GM04504 (cell line): ENCODE measurements at places on chromosomes 3 and 15.

DNA sequence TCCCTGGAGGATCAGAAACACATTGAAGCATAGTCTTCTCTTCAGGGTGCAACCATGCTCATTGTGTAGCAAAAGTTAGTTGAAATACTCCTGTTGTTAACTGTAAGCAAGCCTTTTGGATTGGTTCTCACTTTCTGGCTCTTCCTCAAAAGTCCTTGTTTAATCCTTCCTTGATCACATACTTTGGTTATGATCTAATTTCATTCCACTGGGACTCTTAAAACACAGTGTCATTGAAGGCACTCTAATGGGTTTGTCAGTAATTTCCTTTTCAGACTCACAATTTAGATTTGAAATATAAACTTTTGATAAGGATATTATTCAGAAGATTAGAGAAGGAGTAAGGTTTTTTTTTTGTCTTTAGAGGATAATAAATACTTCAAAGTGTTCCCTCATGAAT, 451.7 kb upstream of the SGO1 start:
- no peak for DNase-seq

DNA sequence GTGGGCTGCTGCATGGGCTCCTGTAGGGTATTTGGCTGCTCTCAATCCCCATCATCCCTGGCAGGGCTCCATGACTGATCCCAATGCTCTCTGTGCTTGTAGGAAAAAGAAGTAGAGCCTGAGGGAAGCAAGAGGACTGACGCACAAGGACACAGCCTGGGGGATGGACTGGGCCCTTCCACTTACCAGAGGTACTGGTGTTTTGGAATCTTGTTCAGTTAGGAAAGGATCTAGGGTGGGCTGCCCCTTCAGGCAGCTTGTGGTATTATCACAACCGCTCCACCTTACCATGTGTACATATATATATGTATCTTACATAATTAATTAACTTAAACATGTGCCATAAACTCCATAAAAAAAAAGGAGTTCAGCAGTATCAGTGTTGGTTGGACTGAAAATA, 1.3 kb downstream of the SLC28A2 start:
- no peak for DNase-seq

GRCh38 chr15:35170207-35170606, 85.1 kb upstream of the NANOGP8 start:
- DNase-seq = no peak

- DNase-seq = no peak
Measured at GRCh38 chr3:164604687-164605086, 473.6 kb downstream of the SI start.

DNA sequence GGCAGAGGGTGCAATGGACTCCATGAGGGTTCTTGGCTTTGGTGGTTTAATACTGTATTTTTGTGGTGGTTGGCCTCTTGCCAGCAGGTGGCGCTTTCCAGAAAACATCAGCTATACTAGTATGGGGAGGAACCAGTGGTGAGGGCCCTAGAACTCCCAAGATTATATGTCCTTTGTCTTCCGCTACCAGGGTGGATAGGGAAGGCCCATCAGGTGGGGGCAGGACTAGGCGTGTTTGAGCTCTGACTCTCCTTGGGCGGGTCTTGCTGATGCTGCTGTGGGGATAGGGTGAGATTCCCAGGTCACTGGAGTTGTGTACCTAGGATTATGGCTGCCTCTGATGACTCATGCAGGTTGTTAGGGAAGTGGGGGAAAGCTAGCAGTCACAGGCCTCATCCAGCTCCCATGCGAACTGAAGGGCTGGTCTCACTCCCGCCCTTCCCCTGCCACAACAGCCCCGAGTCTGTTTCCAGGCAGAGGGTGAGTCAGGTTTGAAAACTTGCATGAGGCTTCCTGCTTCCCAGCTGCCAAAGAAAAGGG, 357.7 kb downstream of the OTOL1 start:
- peak; percentile 6 for DNase-seq

DNA sequence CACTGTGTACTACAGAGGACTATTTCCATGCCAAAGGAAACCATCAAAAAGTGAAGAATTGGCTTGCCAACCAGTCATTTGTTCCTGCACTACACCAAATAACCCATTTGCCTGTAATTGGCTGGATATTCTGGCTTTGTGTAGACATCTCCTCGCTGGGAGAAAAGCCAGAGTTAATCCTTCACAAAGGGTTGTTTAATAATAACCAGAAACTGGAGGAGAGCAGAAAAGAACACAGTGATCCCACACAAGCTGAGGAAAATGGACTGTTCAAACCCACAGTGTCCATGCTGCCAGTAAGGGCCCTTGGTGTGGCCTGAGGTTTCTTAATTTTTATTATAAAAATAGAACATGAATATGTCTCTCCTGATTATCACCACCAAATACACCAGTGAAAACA, 294.0 kb downstream of the RORA start:
- no peak for DNase-seq

DNA sequence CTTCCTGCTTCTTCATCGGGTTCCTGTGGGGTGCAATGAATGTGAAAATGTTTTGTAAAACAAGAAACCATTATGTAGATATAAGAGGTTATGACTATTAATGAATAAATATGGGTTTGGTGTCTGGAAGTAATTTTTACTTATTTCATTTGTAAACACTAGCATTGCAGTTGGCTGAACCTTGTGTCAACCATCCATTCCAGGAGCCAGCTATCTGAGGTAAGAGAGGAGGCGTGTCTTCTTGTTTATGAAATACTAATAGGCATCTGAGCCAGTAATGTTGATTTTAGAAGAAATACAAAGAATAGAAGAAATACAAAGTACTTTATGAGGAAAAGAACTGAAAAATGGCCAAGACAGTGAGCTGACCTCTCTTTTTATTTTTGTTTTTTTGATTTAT, 187.5 kb downstream of the LPP start:
- DNase-seq = no peak

DNA sequence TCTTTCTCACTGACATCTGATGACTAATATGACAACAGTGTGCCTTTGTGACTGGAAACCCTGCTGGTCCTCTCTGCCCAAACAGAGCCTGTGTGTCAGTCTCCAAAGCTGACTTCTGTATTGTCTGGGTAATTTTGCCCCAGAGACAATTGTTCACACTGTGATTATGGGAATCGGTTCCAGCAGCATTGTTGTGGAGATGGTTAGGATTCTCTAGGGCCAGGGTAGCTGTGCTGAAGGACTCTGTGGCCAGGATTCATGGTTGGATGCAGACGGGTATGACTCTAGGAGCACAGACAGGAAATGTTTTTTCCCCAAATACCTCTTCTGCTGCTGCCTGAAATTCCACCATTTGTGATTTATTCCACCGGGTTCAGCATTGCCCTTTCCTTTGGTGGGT, 57.5 kb upstream of the ITGA11 start:
- DNase-seq = no peak

DNA sequence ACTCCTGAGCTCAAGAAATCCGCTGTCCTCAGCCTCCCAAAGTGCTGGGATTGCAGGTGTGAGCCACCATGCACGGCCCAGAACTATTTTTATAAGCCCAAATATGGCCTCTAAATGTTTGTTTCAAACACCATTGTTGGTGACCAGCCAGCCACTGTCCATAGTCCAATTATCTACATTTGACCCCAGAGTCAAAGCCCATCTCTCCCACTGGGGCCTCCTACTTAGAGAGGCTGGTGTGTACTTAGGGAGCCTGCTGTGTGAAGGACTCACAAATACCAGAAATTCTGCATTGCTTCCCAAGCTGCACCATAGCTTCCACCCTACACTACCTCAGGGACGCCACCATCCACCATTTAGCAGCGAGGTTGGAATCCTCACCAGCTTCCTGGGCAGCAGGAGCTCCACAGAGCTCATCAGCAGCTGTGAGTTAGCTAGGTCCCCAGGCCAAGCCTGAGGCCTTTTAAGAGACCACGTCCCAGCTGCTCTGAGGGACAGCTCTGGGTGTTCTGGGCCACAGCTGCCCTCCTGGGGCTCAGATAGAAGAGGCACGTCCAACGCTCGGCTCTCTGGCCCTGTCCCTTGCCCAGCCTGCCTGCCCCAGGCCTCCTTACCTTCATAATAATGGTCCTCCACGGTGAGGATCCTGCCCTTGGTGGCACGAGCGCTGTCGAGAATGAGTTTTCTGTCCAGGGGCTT, 29.5 kb downstream of the TKT start:
- no peak for DNase-seq
